ENCODE measurements at places on chromosomes 2 and 18.

DNA sequence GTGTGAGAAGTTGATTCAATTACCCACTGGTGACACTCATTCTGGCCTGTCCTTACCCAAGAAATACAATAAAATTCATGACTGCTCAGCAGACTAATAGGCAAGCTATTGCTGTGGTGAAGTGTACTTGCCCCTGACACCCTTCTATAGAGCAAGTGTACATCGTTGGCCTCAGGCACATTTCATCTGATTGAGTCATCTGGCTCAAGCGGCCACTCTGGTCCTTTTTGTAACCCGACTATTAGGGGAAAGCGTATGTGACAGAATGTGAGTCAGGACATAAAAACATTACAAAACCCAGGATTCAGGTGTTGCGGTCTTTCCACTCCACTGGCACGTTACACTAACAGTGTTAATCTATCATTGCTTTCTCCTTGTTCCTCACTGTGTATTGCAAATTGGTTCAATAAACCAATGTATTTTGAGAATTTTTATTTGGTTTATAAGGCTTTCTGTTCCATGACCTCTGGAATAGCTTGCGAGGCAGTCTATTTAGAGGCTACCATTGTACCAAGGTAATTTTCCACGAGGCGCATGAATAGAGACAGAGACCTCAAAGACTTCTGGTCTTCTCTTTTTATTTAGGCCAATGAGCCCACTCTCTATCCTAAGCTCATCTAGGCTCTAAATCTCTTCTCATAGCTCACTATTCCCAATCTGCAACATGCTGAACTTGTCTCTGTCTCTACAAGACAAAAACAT lies 10.2 kb upstream of the TTC32 start:
- DNase-seq = no peak

DNA sequence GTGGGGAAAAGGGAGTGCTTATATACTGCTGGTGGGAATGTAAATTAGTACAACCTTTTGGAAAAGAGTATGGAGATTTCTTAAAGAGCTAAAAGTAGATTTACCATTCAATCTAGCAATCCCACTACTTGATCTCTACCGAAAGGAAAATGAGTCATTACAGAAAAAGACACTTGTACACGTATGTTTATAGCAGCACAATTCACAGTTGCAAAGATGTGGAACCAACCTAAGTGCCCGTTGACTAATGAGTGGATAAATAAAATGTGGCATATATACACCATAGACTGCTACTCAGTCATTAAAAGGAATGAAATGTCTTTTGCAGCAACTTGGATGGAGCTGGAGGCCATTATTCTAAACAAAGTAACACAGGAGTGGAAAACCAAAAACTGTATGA lies 29.5 kb downstream of the FLACC1 start:
- no peak for DNase-seq

DNA sequence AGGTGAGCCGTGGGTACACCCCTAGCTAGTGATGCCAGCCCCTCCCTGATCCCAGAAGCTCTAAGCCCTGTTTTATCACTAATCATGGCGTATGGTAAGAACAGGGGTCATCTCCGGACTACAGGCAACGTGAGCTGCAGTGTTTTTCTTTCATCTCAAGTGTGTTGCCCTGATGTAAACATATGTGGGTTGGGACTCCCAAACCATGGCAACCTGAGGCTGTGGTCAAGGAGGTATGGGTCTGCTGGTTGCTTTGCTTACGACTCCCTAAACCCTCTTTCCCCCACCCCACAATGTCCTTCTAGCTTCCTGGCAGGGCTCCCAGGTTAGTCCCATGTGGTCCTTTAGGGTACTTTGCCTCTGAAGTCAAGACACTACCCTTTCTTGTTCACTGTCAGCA lies 53.6 kb upstream of the AFF3 start:
- DNase-seq = no peak

DNA sequence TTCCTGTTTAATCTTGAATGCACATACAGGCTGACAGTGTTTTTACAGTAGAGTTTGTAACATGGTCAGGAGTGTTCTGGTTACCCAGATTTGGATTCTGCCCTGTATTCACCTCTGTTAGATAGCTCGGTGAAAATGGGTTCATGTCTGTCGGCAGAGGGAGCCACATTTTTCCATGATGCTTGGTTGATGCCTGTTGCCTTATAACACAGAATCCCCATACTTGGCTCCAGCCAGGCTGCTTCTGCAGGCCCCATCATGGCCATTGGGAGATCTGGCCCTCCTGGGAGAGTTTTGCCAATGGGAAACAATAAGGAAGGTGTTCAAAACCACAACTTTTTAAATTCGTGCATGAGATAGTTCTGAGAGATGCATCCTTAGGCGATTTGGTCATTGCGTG lies 78.1 kb downstream of the WDSUB1 start:
- DNase-seq = no peak

DNA sequence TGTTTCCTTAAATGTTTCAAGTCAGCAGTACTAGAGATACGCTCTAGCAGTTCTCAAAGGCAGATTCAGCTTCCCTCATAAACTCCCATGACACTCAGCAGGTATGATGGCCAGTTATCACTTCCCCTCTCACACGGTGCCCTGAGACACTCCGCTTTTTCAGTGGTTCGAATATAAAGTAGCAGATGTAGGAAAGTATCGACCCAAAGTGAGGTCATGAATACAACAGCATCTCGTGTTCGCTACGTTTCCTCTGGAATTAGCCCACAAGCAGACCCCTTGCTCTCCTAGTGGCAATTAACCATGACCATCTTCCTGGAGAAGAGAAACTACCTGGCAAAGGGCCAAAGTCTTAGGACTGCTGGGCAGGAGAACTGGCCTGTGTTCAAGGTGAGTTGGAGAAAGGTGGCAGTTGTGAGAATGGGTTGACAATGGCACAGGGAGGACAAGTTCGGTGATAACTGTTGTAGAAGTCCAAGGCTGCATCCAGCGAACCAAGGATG lies 9.3 kb upstream of the AGBL5 start:
- DNase-seq = no peak

GRCh38 chr18:13538630-13539029 lies 187.7 kb downstream of the FAM210A start:
- DNase-seq = no peak

- DNase-seq = no peak
Measured at GRCh38 chr2:620004-620403, 57.2 kb downstream of the TMEM18 start.

Data from activated naive CD4-positive, alpha-beta T cell treated with Interleukin-2 at 50 U/mL for 16 hours (primary cell).